ENCODE measurements at places on chromosomes 12 and 14. TPM values are rescaled to one million over a fixed set of nuclear protein-coding genes. Genes with fewer than 3 reads are reported as not detected.

GRCh38 chr12:131604859-131605258, 106.0 kb upstream of the SFSWAP start:
- no peak overlapping the region for H3K4me3 ChIP-seq
- H3K36me3 ChIP-seq, result no peaks in the 10 kb centered on the region
- H3K27me3 ChIP-seq, result peaks cover 46% of the 10 kb centered on the region
- no peaks in the 10 kb centered on the region for H3K4me1 ChIP-seq

DNA sequence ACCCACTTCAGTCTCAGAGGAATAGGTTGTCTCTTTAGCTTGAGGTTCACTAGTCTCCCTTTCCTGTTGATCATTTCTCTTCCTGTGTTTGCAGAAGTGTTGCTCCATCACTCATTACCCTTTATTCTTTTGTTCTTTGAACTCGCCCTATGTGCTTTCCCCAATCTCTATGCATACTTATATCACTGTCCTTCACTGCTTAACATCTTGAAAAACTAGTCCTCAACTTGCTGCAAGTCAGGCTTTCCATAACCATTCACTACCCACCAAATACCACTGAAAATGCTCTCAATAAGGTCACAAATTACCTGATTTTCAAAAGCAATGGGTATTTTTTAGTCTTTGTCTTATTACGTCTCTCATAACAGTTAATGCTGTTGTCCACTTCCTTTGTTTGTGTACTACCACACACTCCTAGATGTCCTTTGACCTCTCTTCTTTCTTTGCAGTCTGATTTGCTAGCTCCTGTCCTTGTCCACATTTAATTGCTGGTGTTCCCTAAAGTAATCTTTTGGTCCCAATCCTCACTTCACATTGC, 80.8 kb downstream of the RIC8B start:
- H3K27me3 ChIP-seq, result no peaks in the 10 kb centered on the region
- no peaks in the 10 kb centered on the region for H3K36me3 ChIP-seq
- H3K4me3 ChIP-seq, result no peak overlapping the region
- H3K27ac ChIP-seq, result no peak overlapping the region

DNA sequence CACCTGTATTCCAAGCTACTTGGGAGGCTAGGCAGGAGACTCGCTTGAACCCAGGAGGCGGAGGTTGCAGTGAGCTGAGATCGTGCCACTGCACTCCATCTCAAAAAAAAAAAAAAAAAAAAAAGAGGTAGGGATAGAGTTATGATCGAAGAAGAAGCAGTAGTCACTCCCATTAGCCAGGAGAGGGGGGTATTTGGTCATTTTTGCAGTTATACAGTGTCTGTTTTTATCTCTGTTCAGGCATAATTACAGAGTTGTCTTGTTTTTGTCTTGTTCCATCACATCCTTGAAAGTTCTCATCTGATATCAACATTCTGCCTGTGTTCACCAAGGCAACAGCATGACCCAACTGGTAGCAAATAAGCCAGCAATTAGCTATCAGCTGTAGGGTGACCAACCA, 98.5 kb upstream of the TMPO start:
- H3K27me3 ChIP-seq, result no peaks in the 10 kb centered on the region
- H3K4me3 ChIP-seq, result no peak overlapping the region
- DNase-seq, result no peak
- H3K4me1 ChIP-seq, result peaks cover 26% of the 10 kb centered on the region

DNA sequence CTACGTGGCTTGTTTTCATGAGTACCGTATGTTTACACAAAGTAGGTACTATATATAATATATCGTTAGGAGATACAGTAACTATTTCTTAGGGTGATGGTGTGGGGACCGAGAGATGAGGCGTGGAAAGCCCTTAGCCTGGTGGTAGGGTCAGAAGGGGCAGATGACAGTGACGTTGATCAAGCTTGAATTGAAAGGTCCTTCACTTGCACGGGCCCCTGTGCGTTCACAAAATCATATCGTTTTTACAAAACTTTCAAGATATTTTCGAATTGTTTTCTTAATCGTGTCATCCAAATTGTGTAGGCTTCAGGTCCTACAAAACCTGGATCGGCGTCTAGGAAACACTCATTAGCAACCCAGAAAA, 881 bp upstream of the SOS2 start:
- peaks cover 41% of the 10 kb centered on the region for H3K4me1 ChIP-seq
- H3K36me3 ChIP-seq, result no peaks in the 10 kb centered on the region
- peak overlapping the region; percentile 89 for H3K4me3 ChIP-seq
- H3K27ac ChIP-seq, result peak overlapping the region; percentile 98
- H3K27me3 ChIP-seq, result no peaks in the 10 kb centered on the region

DNA sequence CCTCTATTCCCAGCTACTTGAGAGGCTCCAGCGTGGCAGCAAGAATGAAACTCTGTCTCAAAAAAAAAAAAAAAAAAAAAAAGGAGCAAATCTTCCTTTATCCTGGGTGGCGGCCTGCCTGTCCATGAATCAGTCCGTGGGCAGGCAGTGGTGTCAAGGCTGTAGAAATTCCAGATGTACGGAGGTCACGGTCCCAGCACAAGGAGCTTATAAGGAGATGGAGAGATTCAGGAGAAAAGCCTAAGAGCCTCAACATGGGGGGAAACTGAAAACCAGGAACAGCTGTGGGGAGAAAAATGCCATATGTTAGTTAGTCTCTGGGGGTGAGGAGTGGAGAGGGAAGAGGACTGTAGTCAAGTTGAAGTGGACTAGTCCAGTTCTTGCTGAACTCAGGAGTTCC, 130.5 kb upstream of the CRY1 start:
- no peak overlapping the region for H3K27ac ChIP-seq
- H3K36me3 ChIP-seq, result no peaks in the 10 kb centered on the region
- no peaks in the 10 kb centered on the region for H3K27me3 ChIP-seq
- DNase-seq, result no peak
- H3K4me1 ChIP-seq, result no peaks in the 10 kb centered on the region
- H3K4me3 ChIP-seq, result no peak overlapping the region

DNA sequence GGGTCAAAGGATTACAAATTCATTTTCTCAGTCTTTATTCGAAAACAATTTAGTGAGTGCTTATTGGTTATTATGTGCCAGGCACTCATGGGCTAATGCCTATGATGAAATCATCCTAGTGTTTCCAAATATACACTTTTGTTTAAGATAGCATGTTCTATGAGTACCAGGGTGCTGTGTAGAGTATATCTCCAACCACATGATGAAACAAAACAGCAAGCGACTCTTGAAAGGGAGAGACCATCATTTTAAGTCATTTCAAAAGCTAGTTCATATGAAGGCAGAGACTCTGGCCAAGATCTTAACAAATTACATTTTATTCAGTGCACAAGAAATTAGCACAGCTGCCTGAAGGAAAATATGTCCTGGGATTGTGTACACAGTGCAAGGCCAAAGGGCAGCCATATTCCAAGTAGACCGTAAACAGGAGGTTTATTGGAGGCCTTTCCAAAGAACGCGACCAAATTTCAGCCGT, 204.2 kb downstream of the EFCAB11 start:
- H3K4me3 ChIP-seq, result no peak overlapping the region
- H3K27me3 ChIP-seq, result no peaks in the 10 kb centered on the region
- no peak overlapping the region for H3K27ac ChIP-seq
- DNase-seq, result no peak
- no peaks in the 10 kb centered on the region for H3K4me1 ChIP-seq

- H3K36me3 ChIP-seq, result no peaks in the 10 kb centered on the region
- no peaks in the 10 kb centered on the region for H3K27me3 ChIP-seq
- H3K4me3 ChIP-seq, result no peak overlapping the region
- DNase-seq, result no peak
- H3K4me1 ChIP-seq, result no peaks in the 10 kb centered on the region
Measured at GRCh38 chr12:91902860-91903683, 242.6 kb downstream of the BTG1 start.

DNA sequence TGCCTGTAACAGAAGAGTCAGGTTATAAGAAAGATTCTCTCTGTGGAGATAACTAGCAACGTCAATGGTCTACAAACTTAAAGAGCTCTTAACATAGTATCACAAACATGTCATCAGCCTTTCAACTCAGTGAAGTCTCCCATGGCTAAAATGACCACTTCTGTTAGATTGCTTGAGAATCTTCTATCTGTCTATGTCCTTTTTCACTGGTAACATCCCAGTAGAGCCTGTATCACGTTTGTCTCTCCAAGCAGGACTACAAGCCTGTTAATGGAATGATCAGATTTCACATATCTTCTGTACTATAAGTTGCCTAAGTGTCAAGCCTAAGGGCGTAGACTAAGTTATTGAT, 50.7 kb downstream of the SLC2A13 start:
- H3K27me3 ChIP-seq, result no peaks in the 10 kb centered on the region
- no peaks in the 10 kb centered on the region for H3K4me1 ChIP-seq
- no peak for DNase-seq

- H3K4me1 ChIP-seq, result no peaks in the 10 kb centered on the region
- no peak for DNase-seq
- H3K36me3 ChIP-seq, result no peaks in the 10 kb centered on the region
Measured at GRCh38 chr12:53703756-53704155, 23.5 kb downstream of the CALCOCO1 start.

DNA sequence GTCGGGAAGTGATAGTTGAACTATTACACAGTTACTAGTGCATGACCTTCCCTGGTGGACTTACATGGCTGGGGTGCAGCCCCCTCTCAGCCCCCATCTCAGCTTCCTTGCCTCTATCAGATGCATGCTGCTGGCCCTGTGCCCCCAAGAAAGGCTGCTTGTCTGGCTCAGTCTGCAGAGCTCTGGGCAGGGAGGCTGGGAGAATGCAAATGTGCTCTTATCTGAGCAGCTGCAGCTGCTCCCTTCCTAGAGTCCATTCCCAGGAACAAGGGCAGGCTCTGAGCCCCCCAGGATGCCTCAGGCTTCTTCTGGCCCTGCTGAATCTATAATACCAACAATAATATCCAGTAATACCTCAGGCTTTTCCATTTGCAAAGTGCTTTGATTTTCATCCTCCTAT, 218.1 kb upstream of the SRRM4 start:
- H3K4me3 ChIP-seq, result no peak overlapping the region
- H3K4me1 ChIP-seq, result no peaks in the 10 kb centered on the region
- no peaks in the 10 kb centered on the region for H3K27me3 ChIP-seq
- H3K36me3 ChIP-seq, result no peaks in the 10 kb centered on the region
- no peak for DNase-seq

DNA sequence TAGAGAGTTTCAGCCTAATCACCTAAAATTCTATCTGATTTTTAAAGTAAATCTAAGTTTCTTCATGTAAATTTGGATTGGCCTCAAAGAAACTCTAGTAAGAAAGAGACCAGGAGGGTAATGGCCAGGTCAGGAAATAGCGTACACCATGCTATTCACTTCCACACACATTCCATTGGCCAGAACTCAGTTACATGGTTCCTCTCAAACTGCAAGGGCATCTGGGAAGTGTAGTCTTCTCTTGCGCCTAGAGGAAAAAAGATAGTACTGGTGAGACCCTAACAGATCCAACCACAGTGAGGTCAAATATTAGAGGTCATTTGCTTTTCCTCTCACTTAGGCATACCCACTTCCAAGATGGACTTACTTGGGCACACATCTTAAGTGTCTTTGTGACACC, 39.1 kb downstream of the MBIP start:
- H3K36me3 ChIP-seq, result no peaks in the 10 kb centered on the region
- H3K27me3 ChIP-seq, result no peaks in the 10 kb centered on the region
- DNase-seq, result no peak
- no peak overlapping the region for H3K4me3 ChIP-seq

- DNase-seq, result no peak
- no peak overlapping the region for H3K4me3 ChIP-seq
- no peaks in the 10 kb centered on the region for H3K36me3 ChIP-seq
- H3K4me1 ChIP-seq, result peaks cover 11% of the 10 kb centered on the region
- H3K27ac ChIP-seq, result no peak overlapping the region
Measured at GRCh38 chr12:90250042-90250441, 541.4 kb upstream of the ATP2B1 start.

- H3K36me3 ChIP-seq, result peaks cover 19% of the 10 kb centered on the region
- H3K4me3 ChIP-seq, result no peak overlapping the region
- no peaks in the 10 kb centered on the region for H3K27me3 ChIP-seq
Measured at GRCh38 chr12:94326727-94327126, 132.9 kb downstream of the CEP83 start.

DNA sequence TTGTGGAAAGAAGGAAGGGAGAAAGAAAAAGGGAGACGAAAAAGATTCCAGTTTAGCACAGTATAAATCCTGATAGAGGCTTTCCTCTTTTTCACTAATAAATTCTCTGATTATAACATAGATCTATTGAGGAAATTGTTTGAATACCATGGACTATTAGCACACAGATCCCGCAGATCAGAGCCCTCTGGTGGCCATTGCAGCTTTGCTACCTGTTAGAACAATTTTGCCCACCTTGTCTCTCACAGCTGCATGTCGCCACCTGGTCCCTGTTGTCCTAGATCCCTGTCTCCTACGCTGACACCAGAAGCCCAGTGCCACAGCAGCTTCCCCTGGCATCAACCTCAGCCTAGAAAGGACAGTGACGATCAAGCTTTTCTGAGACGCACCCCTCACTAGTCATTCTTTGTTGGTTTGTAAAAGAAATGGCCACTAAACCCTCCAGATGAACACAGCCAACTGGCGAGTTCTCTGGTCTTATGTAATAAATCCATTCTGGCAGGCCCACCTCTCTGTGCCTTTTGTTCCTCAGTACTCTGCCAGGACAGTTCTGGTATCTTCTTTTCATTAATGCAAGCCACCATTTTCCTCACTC, 9.9 kb downstream of the GPHB5 start:
- no peaks in the 10 kb centered on the region for H3K36me3 ChIP-seq
- DNase-seq, result no peak
- no peaks in the 10 kb centered on the region for H3K4me1 ChIP-seq
- no peaks in the 10 kb centered on the region for H3K27me3 ChIP-seq

DNA sequence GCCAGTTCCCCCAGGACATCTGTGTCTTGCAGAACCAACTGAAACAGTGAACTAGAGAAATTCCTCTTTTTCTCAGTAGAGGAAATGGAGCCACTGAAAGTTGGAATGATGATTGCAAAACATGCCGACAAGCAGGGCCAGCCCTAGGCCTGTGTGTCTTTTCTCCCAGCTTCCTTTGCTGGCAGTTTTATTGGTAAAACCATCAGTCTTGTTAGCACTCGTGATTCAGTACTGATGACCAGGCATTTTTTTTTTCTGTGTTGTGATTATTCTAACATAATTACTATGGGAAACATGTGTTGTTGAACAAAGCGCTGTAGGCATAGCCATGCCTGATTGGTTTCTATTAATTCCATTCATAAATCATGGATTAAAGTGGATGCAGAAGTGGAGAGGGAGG, 620.7 kb downstream of the AACS start:
- peak; percentile 76 for DNase-seq
- peaks cover 8% of the 10 kb centered on the region for H3K27me3 ChIP-seq
- no peak overlapping the region for H3K4me3 ChIP-seq
- H3K36me3 ChIP-seq, result no peaks in the 10 kb centered on the region

- H3K36me3 ChIP-seq, result no peaks in the 10 kb centered on the region
- DNase-seq, result no peak
- H3K27me3 ChIP-seq, result no peaks in the 10 kb centered on the region
- H3K4me1 ChIP-seq, result no peaks in the 10 kb centered on the region
- no peak overlapping the region for H3K27ac ChIP-seq
Measured at GRCh38 chr14:41960281-41960680, 353.6 kb downstream of the LRFN5 start.

C12orf50 gene
- not detected for polyA plus RNA-seq

CPSF6 gene
- polyA plus RNA-seq, result 15.0 TPM

SIX1 gene
- polyA plus RNA-seq, result not detected

PSMC6 gene
- 87.9 TPM for polyA plus RNA-seq

KRT6C gene
- polyA plus RNA-seq, result not detected

RNASE7 gene
- not detected for polyA plus RNA-seq

NEUROD4 gene
- polyA plus RNA-seq, result not detected

PARPBP gene
- polyA plus RNA-seq, result 6.0 TPM

MCRS1 gene
- 43.8 TPM for polyA plus RNA-seq
